ENCODE measurements at places on chromosomes 3 and 15.

DNA sequence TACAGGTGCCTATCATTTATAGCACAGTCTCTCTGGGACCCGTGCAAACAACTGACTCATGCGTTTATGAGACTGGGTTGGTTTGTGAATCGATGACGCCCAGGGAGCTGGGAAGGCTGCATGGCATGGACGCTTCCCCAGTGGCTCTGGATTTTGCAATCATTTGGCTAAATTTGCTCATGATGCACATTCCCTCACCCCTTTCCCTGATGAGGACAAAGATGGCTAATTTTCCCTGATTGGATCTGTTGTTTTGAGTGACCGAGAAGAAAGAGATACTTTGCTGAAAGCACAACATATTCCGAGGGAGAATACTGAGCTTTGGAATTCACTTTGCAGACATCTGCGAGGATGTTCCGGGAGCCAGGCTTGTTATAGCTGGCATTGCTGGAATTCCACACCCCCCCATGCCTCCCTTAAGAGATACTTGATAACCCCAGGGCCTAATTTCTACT lies 51.1 kb downstream of the CGNL1 start:
- no peak for DNase-seq

GRCh38 chr15:39605146-39605545 lies 24.3 kb downstream of the THBS1 start:
- DNase-seq: no peak

- DNase-seq: peak; percentile 58
These were observed 610 bp upstream of the SATB1 start for GRCh38 chr3:18425641-18426257.

- no peak for DNase-seq
These were observed 25.4 kb downstream of the TGM4 start for GRCh38 chr3:44899683-44900367.

GRCh38 chr3:58973796-58974195 lies 76.0 kb downstream of the CFAP20DC start:
- no peak for DNase-seq

- DNase-seq: no peak
These were observed 1015.9 kb downstream of the OTOL1 start for GRCh38 chr3:162512488-162512887.

DNA sequence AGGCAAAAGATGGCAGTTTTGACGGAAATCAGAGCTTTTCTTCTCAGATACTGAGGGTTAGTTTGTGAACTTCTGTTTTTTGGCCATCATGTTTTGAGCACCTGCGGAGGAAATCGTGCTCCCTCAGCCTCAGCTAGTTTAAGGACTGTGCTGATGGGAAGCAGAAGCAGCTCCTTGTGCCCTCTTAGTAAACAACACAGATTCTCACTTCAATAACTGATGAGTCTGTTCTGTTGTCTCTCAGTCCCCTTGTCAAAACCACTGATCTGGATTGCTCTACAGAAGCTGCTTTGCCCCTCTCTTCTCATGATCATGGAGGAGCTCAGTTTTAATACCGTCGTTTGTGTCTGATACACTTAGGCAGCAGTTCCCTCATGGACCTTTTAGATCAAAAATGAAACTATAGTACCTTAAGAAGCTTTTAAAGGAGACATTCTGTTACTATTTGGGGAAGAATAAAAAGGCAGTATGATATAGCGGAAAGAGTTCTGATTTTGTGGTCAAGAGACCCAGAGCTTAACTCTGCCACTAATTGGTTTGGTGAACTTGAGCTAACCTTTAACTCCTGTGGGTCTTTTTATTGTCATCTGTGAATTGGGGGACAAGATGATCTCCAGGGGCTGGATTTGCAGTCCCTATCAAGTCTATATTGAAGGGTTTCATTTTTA lies 152.6 kb downstream of the BBX start:
- no peak for DNase-seq

- DNase-seq: no peak
These were observed 8.1 kb upstream of the MAPK6 start for GRCh38 chr15:52010633-52011595.

DNA sequence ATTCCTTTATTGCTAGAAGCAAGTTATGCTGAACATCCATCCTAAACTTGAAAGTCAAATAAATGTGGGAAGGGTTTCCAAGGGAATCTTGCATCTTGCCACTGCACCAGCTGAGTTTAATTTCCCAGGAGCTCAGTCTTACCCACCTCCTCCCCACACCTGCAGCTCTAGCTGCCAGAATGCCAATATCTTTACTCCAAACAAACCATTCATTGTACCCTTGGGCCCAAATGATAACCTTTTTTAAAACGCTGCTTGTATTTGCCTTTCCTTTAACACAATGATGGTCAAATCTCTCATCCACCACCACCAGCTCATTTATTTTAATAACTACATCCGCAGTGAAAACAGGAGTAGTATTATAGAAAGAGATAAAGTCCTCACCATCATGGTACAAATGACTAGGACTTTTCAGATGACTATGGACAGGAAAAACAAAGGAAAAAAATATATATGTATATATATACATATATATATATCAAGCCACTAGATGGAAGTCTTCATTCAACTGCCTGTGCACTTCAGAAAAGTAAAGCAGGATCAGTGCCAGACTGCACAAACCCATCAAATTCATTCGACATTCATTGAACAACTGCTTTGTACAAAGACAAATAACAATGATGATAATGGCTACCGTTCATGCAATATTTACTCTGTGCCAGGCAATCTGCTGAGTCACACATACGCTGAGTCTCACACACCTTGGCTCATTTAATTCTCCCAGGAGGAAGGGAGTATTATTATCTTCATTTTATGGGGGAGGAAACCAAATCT lies 44.0 kb downstream of the BFSP2 start:
- no peak for DNase-seq

GRCh38 chr3:42830437-42831320 lies 21.4 kb downstream of the ACKR2 start:
- no peak for DNase-seq

DNA sequence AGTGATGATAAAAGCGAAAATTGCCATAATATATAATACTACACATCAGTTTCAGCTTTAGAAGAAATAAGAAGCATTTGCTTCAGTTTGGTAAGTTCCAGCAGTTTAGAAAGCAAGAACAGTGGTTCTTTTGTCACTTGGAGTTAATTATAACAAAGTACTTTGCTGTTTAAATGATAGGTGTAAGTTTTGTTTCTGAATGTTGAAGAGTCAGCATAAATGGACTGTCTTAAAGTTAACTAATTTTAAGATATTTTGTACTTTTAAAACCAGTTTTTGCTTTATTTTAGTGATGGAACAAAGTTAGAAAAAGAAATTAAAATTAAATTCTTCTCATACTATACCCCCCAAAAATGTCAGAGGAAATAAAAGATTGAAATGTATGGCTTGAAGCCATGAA lies 24.6 kb downstream of the CHCHD6 start:
- no peak for DNase-seq

DNA sequence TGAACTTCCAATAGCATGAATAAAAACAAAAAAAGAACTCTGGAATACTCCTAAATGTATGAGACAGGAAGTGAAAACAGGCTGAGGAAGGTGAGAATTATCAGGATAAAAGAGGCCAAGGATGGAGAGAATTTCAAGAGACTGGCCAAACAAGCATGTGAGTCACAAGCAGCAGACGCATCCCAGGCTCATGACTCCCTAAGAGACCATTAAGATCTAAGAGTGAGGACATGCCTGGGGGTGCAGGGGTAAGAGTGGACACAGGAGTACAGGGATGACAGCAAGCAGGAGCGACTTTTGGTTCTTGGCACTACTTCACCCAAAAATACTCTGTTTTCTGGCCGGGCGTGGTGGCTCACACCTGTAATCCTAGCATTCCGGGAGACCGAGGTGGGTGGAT lies 7.1 kb downstream of the SCAMP2 start:
- no peak for DNase-seq

DNA sequence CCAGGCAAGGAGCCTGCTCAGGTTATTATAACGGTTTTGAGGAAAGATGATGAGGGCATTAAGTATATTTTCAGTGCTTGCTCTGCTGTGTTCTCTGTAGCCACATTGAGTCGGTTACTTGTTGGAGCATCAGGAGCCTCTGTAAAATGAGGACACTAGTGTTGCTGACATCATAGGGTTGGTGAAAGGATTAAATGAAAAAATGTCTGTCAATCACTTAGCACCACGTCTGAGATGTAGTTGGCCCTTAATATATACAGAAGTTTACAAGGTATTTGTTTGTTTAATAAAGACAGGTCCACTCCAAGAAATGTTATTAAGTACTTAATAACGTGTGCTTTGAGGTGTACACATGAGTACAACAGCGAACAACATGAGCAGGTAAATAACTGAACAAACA lies 735 bp upstream of the SLC25A26 start:
- DNase-seq: no peak

DNA sequence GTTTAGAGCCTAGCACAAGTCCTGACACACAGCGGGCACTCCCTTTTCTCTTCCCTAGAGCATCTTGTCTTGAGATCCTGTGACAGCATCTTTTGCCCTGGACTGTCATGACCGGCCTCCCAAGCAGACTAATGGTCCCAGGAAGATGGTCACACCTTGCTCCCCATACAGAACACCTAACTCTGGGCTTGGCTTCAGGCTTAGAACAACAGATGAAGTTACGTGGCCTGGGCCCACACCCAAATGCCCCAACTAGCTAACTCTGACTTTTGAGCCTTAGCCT lies 781 bp upstream of the IP6K1 start:
- DNase-seq: no peak

DNA sequence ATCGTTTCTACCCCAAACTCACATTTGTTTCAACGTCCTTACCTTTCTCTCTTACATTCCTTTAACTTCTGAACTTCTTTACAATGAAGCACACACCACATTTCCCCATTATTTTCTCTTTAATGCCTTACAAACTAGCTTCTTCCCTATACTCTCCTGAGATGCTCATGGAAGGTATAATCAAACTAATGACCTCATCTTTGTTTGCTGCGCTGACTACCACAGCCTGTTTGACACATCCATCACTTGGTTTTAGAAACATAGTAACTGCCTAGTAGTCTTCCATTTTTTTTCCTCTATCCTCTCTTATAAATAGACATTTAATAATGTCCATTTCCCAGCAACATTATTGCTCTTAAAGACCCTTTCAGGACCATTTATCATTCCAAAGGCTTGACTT lies 230.5 kb upstream of the LRTM1 start:
- no peak for DNase-seq

DNA sequence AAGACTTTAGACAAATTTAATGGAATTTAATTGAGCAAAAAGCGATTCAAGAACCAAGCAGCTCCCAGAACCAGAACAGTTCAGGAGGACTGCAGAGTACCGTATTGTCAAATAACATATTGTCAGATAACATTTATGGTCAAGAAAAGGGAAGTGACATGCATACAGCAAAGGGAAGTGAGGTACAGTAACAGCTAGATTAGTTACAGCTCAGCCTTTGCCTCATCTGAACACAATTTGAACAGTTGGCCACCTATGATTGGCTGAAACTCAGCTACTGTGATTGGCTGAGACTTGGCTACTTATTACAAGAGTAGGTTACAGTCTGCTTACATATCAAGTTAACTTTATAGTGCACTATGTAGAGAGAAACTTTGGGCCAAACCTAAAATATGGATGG lies 21.9 kb downstream of the ZFAND6 start:
- no peak for DNase-seq

DNA sequence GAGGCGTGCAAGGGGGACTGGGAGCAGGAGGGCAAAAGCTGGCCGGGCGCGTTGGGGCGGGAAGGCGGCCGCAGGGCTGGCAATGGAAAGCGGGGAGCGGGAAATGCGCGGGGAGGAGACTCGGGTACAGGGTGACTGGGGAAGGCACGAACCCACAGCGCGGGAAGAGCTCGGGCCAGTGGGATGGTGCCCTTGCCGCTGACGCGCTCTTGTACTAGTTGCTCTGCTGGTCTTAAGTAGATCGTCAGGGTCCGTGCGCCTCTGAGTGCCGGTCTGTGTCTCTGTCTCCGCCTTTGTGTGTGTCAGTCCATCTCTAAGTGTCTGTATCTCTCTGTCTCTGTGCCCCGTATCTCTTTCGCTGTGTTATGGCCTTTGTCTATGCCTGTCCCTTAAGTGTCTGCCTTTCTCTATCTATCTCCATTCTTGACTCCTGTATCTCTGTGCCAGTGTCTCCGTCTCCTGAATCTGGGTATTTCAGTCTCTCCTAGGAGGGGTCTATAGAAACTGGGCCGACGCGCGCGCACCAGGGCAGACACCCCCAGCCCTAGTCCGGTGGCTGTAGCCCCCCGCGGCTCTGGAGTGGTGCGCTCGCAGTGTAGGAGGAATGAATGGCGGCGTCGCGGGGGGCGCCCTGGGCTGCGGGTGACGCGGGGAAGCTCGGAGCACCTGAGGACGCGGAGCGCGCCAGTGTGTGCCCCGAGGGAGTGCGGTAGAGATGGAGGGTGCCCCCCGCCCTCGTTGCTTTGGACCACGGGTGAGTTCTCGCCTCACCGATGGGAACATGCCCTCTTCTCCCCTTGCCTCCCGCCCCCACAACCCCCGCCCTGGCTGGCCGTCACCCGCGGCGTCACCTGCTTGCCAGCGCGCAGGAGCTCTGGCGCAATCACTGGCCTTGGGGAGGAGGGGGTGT lies 756 bp upstream of the CAMK2N2 start:
- no peak for DNase-seq

GRCh38 chr3:22209578-22209977 lies 458.6 kb upstream of the ZNF385D start:
- no peak for DNase-seq

GRCh38 chr15:40762919-40763800 lies 708 bp upstream of the GCHFR start:
- DNase-seq: no peak

DNA sequence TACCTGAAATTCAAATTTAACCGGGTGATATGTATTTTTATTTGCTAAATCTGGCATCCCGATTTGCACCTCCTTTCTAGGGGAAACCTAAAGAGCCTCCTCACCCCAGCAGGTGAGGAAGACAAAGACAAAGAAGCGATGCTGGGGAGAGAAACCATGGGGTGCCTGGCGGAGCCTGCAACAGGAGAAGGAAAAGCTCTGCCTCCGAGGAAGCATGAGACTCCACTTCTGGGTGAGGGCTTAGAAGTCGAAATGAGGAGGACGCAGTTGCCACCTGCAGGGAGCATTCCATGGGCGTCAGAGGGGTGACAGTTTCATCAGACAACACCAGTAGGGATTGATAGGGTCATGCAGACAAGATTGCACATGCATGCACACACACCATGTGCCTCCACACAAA lies 30.5 kb upstream of the LYZL4 start:
- no peak for DNase-seq
